Activated gamma-delta T cell (primary cell): ENCODE measurements at places on chromosomes 16 and 17.

DNA sequence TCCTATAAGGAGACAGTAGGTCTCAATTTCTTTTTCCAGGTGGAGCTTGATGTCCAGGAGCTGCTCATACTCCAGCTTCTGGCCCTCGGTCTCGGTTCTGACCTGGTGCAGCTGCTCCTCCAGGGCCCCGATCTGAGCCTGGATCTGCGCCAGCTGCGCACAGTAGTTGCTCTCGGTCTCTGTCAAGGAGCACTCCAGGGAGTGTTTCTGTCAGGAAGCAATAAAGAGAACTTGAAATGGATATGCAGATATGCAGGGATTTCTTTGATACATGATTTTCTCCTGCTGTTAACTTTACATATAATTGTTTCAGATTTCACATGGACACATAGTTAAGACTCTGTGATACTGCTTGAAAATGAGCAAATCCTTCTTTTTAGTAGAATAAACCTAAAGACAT lies 4.7 kb downstream of the KRT25 start:
- DNase-seq, result no peak

- DNase-seq, result no peak
Observed at GRCh38 chr16:15557258-15557657, 85.7 kb downstream of the MARF1 start.

DNA sequence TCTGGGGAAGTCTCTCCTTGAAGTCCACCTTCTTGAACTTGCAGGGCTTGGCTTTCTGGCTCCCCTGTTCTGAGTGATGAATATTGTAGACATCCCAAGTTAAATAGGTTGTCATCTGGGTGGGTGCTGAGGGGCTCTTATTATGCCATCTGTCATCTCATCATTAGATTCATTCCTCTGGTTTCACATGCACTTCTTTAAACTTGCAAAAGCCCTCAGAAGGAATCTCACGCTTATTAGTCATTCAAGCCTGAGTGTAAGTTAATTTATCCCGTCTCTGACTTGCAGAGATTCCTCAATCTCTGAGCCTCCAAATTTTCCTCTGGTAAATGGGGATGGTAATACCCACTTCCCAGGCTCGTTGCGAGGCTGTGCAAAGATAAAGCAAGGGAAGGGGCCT lies 5.7 kb downstream of the MGAT5B start:
- DNase-seq, result no peak

DNA sequence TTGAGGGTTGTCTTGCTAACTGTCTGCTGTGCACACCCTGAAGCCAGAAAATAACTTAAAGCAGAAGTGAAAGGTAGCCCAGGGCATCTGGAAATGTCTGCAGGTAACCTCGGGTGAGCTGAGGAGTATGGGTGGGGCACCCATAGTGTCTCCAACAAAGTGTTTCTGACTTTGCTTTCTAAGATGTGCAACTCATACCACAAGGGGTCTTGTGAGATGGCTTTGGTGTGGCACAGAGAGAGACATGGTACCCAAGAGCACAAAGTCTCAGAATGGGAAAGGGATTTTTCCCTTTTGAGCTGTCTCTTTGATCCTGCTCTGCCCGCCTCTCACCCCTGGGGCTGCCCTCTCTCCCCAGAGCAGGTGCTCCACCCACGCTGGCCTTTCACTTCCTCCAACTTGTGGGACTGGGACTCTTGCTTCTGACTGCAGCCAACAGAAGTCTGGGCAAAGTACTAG lies 6.9 kb downstream of the CHD9 start:
- no peak for DNase-seq

- peak; percentile 61 for DNase-seq
Observed at GRCh38 chr17:39687546-39688474, at the start of gene PGAP3. TSS of gene PGAP3 (minus strand) at chr17:39688057. CDS start at chr17:39688014, 43 bp downstream.

- peak; percentile 60 for DNase-seq
Observed at GRCh38 chr17:28743243-28744103, at the start of gene TRAF4. TSS of gene TRAF4 (plus strand) at chr17:28744011. CDS start at chr17:28744113, 102 bp downstream.

DNA sequence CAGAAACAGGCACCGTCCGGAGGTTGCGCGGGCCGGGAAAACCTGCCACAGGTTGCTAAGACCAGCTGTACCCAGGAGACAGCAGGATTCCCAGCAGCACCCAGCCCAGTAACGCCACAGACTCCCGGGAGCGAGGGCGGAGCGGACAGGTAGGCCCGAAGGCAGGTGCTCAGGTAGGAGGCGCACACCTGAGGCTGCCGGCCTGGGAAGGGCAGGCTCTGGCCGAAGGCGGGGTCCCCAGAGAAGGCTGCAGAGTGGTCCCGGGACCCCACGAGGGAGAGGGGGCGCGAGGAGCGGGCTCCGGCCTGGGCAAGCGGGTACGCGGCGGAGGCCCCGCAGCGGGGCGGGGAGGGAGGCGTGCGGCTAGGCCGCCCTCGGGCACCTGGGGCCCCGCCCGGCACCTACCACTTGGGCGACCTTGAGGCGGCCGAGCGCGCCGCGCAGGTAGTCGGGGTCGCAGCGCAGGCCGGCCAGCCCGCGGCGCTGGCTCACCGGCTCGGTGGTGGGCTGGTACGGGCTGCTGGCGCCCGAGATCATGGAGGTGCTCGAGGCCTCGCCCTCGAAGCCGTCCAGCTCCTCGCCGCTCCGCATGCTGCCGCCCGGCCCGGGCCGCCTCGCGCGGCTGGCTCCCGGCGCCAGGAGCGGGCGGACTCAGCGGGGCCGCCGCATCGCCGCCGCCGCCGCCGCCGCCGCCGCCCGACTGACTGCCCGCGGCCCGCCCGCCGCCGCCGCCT lies 441 bp downstream of the CMTM4 start:
- no peak for DNase-seq

- no peak for DNase-seq
Observed at GRCh38 chr17:80478487-80479245, 2.3 kb upstream of the NPTX1 start.

DNA sequence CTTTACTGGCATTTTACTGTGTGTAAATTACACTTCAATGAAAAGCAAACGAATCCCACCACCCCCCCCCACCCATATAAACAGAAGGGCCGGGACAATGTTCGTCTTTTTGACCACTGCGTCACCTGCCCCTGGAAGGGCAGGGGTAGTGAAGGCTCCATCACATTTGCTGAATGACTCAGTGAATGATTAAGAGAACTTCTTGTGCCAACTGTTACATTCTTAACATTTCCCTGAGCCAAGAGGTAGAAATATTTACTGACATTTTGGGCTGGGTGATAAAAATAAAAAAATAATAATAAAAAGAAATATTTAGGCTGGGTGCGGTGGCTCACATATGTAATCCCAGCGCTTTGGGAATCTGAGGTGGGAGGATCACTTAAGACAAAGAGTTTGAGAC lies 24.1 kb downstream of the C16orf96 start:
- DNase-seq, result no peak

DNA sequence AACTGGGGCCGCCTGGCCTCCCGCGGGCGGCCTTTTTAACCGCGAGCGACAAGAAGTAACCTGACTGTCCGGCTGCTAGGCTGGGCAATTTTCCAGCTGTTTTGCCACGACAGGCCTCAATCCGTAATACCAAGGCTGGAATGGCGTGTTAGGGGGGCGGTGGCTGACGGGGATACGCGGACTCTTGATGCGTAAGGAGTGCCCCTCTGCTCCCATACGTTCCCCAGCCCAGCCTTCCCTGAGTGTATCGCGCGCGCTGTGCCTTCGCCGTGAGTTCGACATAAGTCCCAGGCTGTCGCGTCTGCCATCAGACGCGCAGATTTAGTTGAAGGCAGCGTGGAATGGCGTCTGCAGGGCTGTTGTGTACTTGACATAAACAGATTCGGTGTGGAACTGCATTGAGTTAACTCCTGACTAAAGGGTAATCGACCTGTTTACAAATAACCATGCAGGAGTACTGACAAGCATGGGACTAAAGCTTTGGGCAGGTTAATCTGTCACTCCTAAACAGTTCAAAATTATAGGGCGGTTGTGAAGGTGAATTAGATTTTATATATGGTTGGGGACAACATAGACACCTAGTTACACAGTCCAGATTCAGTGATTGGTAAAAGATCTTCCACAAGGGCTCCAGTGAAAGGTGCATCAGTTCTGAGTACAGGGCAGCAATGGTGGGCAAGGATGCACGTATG lies 16.6 kb upstream of the ERN1 start:
- peak; percentile 23 for DNase-seq

DNA sequence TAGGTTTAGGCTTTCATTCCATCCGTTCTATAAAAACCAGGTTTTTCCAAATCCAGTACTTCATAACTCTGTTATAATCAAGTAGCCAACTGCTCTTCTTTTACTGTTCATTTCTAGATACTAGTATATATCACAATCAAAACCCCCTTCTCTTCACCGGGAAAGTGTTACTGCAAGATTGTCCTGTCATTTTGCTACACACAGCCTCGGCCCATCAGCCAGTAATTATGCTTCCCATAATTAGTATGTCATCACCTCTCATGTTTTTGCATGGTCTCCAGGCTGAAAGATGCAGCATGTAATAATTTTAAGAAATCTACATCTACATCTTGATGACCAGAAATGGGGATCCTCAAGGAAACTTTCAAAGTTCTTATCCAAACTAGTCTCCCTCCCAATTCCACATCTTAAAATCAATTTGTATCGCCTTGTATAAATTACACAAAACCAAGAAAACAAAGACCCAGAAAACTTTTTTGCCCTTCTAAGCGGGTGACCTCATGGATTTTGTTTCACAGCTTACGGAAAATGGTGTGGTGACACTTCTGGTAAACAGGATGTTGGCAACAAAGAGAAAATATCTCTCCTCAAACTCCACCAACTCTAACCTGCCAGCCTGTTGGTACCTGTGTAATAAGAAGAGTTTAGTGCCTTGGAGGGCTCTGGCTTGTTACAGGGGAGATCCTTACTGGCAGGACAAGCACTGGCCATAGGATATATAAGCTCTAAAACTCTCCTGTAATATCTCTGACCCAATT lies 9.3 kb downstream of the TACO1 start:
- DNase-seq, result no peak
